ENCODE measurements at places on chromosomes 13 and 19. TPM values are rescaled to one million over a fixed set of nuclear protein-coding genes. Genes with fewer than 3 reads are reported as not detected.

DNA sequence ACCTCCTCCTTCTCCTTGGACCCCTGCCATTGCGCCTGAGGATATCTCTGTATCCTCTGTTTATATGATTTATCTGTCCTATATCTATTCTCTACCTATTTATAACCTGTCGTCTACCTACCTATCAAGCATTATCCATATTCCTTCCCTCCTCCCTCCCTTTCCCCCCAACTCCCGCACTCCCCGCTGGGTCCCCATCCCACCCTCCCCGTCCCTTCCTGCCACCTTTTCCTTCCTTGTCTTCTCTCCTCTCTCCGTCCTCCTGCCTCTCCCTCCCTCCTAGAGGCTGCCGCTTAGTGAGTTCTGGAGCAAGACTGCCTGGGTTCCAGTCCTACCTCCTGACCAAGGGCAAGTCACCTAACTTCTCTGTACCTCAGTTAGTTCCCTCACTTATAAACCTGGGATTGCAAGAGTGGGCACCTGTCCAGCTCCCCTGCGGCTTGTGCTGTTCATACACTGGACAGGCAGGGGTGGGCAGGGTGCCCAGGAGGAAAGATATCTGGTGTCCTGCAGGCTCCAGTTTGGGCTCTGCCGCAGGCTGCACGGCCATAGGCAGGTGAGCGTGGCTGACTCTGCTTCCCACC is 16.1 kb downstream of the TTYH1 start:
- no peak for DNase-seq

The ZNF729 gene
- not detected for total RNA-seq

DNA sequence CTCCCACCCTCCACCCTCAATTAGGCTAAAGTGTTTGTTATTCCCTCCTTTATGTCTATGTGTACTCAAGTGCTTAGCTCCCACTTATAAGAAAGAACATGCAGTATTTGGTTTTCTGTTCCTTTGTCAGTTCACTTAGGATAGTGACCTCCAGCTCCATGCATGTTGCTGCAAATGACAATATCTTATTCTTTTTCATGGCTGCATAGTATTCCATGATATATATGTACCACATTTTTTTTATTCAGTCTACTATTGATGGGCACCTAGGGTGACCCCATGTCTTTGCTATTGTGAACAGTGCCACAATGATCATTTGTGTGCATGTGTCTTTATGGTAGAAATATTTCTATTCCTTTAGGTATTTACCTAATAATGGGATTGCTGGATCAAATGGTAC is 114.3 kb downstream of the DLEU7 start:
- DNase-seq: no peak

DNA sequence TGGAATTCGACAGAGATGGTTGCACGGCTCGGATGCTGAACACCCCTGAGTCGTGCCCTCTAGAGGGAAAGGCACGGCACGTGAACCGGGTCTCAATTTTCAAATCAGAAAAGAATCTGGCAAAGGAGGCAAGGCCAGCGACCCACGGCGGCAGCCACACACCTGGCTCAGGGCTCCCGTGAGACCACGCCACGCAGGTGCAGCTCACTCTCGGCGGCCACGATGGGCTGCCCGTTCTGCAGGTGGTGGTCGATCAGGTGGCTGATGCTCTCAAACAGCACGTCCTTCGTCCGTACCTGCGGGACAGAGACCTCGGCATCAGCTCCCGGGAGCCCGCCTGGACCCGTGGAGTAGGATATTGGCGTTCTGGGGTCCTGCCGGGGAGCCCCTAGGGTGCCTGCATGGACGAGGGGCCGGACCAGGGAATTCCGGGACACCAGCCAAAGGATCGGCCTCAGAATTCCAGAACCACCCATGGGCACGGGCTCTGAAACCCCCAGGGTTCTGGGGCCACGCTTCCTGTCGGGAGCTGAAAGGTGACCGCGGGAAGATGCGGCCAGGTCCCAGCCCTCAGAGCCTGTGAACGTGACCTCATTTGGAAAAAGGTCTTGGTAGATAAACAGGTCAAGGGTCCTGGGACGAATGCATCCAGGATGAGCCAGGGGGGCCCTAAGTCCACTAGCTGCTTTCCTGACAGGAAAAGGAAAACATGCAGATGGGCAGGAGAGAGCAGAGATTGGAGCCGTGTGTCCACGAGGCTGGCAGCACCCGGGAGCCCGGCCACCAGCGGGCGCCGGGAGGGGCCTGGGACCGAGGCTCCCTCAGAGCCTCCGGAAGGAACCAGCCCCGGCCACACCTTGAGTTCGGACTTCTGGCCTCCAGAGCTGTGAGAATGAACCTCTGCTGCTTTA is 10.1 kb upstream of the C2CD4C start:
- DNase-seq: peak; percentile 92

DNA sequence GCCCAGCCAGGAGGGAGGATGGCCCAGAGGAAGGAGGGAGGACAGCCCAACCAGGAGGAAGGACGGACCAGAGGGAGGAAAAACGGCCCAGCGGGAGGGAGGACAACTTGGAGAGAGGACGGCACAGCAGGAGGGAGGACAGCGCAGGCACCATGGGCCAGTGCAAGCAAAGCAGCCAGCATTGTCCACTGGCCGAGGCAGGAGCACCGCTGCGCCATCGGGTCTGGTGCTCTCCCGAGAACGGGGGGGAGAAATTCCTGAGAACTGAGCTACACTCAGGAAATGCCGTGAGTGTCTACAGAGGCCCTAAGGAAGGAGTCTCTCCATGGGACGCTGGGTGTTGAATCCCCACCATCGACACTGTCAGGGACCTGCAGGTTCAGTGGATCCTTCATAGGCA is 38.5 kb upstream of the SOX1 start:
- DNase-seq: no peak

The PLIN4 gene
- 2.0 TPM for total RNA-seq

DNA sequence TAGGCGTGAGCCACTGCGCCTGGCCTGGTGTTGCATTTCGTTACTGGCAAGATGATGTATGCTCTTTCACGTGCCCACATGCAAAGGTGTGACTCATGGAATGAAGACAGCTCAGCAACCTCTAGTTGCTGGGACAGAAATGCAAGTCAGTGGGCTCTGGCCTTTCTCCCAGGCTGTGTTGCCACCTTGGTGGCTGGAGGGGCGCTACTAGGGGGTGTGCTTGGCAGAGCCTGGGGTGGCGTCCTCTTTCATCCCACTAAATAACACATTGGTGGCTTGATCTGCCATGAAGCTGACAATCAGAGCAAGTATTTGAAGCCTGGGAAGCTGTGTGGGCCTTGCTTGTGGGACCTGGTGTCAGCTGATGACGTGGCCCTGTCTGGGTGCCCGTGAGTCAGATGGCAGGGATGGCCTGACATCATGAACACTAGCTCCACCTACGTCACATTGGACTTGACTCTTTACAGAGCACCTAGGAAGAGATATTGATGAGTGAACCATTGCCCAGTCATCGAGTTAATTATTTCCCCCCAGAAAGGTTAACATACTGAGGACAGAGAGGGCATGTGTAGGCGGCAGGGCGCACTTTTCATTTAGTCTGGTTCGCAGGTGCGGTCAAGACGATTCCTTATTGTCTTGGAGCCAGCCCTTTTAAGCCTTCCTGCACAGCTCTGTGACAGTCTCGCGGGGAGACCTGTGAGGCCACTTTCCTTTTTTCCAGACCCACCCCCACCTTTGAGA is 154.2 kb downstream of the TM9SF2 start:
- no peak for DNase-seq

DNA sequence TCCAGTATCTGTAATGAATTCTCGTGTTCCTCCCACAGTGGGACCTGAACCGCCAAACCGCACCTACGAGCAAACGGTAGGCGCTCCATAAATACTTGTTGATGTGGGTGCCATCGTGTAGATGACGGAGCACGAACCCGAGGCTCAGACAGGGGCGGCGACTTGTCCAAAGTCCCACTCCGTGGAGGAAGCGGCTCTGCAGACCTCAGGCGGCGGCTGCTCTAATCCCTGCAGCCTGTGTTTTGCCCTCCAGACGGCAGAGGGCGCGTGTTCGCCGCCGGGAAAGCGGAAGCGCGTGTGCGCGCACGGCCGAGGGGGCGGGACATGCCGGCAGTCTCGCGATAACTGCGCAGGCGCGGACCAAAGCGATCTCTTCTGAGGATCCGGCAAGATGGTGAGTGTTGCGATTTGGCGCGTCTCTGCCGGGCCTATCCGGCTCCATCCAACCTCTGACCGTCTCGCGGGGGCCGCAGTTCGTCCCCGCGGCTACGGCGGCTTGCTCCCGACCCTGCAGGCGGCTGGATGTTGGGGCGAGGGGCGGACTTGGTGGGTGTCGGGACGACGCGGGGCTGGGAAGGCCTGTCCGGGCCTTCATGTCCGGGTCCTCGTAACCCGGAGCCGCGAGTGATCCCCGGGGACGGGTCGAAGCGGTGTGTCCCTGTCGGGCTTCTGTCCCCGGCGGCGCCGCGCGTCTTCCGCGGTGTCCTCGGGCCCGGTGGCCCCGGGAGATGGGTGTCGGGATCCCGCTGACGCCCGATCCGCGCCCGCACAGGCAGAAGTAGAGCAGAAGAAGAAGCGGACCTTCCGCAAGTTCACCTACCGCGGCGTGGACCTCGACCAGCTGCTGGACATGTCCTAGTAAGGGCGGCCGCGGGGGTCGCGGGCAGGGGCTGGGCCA is at the start of gene RPS15:
Gene RPS15, plus strand, starts transcription at position 362 of the 898 bp plus-strand sequence. Its CDS starts 30 bp downstream, at position 392.
- DNase-seq: peak; percentile 98

The CASP14 gene
- not detected for total RNA-seq

- DNase-seq: no peak
Observed at GRCh38 chr13:26468265-26468801, 89.2 kb upstream of the WASF3 start.

GRCh38 chr13:35884211-35884760 is 246.9 kb downstream of the DCLK1 start:
- no peak for DNase-seq

- DNase-seq: no peak
Observed at GRCh38 chr19:35713904-35714495, 3.8 kb upstream of the KMT2B start.

- DNase-seq: no peak
Observed at GRCh38 chr13:63381078-63381859, 1965.6 kb upstream of the PCDH20 start.

The PROZ gene
- total RNA-seq: 0.20 TPM

The ZNF439 gene
- 0.22 TPM for total RNA-seq
